ENCODE measurements at places on chromosomes 7 and 10.

GRCh38 chr10:73858750-73859427, 15.5 kb downstream of the CAMK2G start:
- DNase-seq = no peak

DNA sequence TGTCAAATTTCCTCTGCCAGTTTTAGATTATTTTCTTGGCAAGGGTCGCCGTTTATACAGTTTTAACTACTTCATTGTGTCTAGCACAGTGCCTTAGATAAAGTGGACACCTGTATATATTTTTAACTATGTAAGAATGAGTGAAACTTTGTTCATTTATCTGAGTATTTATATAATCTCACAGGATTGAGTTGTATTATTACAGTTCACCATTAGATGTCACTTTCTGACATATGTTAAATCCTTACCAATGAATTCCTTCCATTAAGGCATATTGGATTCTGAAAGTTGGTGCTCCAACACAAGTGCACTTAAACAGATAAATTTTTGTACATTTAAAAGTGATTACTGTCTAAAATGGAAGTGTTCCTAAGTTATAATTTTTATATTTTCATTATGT, 43.0 kb downstream of the ZMYND11 start:
- DNase-seq = peak; percentile 36

- no peak for DNase-seq
Measured at GRCh38 chr7:102836191-102836919, 76.4 kb upstream of the LRRC17 start.

- no peak for DNase-seq
Measured at GRCh38 chr7:97842006-97842405, 30.2 kb downstream of the ASNS start.

DNA sequence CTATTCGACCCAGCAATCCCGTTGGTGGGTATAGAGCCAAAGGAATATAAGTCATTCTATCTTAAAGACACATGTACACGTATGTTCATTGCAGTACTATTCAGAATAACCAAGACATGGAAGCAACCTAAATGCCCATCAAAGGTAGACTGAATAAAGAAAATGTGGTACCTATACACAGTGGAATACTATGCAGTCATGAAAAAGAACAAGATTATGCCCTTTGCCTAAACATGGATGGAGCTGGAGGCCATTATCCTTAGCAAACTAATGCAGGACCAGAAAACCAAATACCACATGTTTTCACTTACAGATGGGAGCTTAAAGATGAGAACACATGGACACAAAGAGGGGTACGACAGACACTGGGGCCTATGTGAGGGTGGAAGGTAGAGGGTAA, 845.3 kb downstream of the TYW1 start:
- DNase-seq = no peak

- peak; percentile 23 for DNase-seq
Measured at GRCh38 chr10:73263693-73264347, 11.4 kb upstream of the MRPS16 start.

- peak; percentile 18 for DNase-seq
Measured at GRCh38 chr7:38424750-38425463, 151.5 kb upstream of the TARP start.

DNA sequence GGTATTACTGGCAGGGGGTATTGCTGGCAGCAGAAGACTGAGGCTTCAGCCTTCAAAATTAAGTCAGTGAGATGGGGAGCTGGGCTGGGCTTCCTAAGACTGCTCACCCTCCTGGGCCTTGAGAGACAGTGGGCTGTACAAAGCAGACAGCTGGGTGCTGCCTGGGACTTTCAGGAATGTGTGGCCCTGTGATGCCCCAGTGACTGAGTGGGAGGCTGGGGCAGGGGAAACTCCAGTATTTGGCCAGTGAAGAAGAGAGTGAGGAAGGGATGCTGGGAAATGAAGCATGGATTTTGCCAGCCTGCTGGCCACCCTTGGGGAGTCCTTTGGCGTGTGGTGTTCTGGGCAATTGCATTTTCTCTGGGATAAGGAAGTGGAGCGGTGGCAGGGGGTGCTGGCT, 442 bp downstream of the ANKRD2 start:
- no peak for DNase-seq

DNA sequence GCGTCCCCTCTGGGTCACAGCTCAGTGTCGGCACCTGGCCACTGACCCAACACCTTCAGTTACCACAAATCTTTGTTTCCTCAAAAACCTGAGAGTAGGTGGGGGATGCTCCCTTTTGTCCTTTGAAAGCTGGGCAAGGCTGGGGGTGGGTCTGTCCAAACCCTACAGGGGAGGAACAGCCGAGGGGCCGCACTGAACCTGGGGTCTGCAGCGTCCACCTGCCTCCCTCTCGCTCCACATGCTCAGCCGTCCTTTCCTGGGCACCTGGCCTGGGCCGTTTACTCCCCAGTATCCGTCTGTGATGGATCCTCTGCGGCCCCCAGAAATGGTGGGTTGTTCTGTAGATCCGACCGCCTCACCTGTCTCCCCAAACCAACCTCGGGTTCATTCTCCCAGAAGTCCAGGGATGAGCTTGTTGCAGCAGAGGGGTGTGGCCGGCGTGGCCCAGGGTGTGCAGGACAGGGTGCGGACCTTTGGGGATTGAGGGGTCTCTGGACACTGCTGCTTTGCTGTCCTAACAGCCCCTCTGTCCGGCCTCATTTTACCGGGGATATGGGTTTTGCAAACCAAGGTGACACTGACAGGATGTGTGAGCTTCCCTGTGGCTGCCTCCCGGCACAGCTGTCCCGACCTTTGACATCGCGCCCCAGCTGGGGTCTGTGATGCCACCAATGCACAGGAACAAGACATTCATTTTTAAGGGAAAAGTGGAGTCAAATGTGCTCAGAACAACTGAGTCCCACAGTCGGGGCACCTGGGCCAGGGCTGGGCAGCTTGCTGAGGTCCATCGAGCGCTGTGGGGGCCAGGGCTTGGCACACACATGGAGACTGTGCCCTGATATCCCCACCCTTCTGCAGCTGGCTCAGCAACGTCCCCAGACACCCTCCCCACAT, 115.9 kb downstream of the VIPR2 start:
- DNase-seq = no peak

DNA sequence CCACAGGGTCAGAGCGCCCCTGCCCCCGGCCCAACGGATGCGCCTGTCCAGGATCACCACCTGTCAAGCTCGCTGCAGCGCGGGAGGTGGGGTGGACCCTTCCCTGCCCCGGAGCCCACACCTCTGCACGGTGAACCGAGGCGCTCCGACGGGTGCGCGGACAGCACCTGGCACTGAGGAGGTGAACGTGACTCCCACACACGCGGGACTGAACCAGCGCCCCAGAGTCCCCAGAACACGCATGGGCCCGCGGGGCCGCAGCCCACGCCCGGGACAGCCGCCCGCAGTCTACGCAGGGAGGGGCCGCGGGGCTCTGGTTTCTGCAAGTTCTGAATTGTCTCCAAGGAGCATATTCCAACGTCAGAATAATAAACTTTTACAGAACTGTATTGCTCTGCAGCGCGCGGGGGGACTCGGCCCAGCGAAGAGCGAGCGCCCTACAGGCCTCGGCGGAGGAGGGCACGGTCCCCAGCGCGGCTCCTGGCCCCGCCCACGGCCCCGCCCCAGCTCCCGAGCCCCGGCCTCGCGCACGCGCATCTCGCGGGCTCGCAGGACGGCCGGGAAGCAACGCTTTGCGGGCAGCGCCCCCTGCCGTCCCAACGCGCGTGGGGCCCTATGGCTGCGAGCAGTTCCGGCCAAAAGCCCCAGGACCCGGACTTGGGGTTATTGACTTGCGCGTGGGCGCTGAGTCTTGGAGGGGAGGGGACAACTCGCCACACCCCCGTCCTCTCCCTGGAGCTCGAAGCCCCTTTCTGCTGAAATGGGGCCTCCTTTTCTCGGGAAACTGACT, 29.7 kb downstream of the OAT start:
- peak; percentile 64 for DNase-seq

DNA sequence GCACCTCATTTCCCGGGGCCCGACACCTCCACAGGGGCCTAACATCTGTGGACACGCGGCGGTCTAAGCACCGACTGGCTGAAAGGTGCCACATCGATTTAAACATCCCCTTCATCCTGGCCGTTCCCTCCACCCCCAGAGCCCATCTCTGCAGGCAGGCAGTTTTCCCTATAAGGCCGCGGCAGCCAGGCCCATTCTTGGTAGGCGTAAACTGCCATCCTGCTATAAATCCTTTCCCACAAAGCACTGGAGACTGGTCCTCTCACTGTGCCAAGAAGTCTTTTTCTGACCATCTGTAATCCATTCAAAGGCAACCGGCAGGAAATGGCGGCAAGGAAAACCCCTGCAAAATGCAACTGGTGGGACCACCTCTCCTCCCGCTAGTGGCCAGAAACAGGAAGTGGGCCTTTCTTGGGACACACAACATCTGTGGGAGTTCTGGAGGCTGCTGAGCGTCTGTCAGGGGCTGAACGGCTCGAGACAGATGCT, 22.4 kb downstream of the ATXN7L1 start:
- no peak for DNase-seq

DNA sequence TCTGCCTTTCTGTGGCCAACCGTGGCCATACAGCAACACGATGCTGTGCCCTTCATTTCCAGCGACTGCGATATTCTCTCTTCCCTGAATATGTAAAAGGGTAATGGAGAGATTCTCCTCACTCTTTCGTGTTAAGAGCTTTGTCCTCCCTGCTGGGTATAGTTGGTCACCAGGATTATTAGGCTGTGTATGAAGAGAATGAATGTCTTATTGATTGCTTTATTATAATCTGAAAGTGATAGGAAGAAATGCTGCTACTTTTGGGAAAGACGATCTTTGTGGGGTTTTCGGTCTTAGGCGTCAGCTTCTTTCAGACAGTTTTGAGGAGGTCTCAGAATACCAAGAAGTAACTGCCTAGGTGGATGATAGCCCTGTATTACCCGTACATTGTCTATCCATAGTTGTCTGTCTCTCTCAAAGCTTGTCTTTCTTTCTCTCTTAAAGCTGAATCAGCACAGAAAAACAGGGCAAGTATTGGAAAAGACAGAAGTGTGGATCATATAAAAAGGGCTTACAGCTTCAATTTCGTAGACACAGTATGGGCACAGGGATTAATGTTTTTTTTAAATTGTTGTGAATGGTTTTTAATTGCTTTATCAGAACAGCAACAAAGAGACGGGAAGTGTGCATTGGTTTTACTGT, 1.2 kb downstream of the AHCYL2 start:
- DNase-seq = no peak

DNA sequence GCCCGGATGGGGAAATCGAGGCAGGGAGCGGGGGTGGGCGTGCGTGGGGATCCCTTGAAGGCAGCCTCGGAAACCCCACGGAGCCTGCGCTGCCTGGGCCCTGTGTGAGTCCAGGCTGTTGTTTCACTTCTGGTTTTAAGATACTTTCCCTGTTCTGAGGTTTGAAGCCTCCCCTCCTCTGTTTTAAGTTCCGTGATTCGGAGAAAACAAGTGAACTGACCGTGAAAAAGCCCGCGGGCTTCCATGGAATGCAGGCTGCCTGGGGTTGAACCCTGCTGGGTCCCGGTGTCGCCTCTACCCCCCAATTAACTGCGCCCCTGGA, 401 bp downstream of the LRRC27 start:
- DNase-seq = no peak

- no peak for DNase-seq
Measured at GRCh38 chr7:30191809-30192208, 57.0 kb downstream of the MTURN start.

GRCh38 chr7:125057963-125058362, 128.3 kb upstream of the POT1 start:
- DNase-seq = no peak

GRCh38 chr10:64690194-64690593, 1169.0 kb downstream of the REEP3 start:
- DNase-seq = no peak

DNA sequence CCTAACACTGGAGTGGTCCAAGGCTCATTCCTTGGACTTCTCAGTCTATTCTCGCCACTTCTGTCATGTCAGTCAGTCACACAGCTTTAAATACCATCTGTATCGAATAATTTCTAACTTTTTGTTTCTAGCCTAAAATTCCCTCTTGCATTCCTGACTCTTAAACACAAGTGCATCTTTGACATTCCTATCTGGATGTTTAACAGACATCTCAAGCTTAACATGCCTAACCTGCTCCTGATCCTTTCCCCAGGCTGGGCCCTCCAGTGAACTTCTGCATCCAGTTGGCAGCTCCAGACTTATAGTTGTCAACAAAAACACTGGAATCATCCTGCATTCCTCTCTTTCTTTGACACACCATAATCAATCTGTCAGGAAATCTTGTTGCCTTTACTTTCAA, 4.5 kb upstream of the ABCB4 start:
- no peak for DNase-seq

DNA sequence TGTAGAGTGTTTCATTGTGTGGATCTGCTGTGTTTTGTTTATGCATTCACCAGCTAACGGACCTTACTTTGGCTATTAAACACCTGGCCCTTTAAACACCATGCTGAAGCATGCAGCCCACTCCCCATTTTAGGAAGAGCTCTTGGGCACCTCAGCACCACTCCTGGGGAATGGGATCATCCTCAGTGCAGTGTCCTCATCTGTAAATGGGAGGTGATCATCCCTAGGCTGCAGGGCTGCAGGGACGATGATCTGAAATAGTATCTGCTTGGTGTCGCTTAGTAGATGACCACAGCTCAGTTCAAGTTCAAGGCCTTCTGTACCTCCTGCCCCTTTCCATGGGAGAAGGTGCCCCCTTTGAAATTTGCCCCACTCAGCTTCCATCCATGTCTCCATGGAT, 229.9 kb downstream of the TCF7L2 start:
- no peak for DNase-seq

DNA sequence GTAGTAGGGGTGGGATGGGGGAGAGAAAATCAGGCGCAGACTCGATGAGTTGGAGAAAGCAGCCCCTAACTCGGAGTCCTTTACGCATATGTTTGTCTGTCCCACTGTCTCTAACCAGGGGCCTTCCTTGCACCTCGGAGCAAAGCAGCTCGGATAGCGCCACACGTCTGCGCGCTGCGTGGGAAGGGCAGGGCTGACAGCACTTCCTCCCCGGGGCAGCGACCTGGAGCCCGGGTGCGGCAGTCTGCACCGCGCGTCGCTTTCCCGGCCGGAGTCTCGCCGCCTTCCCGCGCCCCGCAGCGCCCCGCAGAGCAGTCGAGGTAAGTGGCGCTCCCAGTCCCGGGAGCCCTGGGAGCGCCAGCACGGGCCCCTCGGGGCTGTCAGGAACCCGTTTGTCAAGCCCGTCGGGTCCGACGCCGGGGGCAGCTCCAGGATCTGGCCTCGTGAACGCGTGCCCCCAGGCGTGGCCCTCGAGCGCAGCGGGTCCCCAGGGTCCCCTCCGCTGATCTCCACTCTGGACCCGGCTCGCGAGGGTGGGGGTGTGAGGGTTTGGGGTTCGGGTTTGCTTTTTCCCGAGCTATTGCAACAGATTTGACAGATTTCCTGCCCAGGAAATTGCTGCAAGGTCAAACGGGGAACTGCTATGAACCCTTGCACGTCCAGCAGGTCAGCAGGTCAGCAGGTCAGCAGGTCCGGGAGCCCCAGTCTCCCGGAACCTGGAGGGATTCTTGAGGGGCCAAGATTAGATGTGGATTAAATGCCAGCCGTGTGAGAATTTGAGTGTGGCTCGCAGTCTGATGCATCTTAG, 597 bp downstream of the APBB1IP start:
- no peak for DNase-seq

GRCh38 chr7:1175967-1176851, 16.2 kb upstream of the ZFAND2A start:
- DNase-seq = peak; percentile 51

Measured in Jurkat, Clone E6-1 (cell line).